ENCODE measurements at places on chromosomes 4 and X.

DNA sequence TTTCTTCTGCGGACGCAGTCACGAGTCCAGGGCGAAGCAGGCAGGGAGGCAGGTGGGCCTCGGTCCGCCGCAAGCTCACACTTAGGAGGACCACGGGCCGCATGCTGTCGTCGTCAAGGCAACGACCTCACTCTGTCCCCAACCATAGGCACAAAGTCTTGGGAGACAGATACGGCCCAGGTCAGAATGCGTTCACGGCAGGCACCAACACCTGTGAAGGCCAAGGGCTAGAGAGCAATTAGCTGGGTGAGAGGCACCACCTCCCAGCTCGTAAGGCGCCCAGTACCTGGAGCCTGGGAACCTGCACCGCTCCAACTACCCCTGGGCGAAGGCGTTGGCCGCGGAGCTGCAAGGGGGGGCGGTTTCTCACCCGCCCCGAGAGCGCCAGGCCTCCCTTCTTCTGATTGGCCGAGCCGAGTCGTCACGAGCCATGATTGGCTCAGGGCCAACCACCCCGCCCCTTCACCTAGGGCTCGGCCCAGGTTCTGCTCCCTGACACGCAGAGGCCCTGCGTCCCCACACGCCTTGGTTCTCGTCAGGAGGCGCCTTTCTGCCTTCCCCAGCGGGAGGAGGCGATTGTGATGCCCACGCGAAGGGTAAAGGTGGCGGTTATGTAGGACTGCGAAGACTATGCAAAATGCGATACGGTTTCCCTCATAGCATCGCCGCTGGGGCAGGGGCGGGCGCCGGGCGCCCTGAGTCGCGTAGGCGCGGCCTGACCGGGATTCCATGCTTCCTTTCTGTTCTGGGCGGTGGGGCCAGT lies at the start of gene CDKL2:
CDKL2 (minus strand) TSS at position 355 of the 763 bp plus-strand sequence. CDS start 4,540 bp downstream, outside the sequence.
- peak; percentile 89 for DNase-seq

- DNase-seq, result no peak
Measured at GRCh38 chr4:61332693-61333092, 132.6 kb downstream of the ADGRL3 start.

DNA sequence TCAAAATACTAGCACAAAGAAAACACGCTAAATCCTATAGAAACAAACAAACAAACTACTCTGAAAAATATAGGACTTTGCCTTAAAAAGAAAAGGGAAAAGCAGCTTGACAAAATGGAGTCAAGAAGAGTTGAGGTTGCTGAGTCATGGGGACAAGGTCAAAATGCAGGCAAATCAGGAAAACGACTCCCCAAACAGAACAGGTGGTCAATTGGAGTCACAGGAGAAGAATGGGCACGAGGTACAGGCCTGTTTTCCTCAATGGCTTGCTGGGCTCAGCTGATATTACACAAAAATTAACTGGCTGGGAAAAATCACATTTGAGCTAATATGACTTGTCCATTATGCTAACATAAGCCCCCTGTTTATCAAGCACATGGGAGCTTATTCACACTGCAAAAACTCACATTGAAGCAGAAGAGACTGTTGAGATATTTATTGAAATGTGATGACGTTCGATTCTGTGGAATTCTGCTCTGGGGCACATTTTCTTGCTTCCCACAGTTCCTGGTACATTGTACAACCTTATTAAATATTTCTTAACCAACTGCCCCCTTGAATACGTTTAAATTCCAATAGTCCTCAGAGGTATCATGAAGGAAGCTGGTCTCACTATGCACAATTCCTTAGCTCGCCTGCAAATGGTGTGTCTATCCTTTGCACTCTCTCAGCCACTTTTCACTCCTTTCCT lies 1622.1 kb downstream of the STIM2 start:
- no peak for DNase-seq

DNA sequence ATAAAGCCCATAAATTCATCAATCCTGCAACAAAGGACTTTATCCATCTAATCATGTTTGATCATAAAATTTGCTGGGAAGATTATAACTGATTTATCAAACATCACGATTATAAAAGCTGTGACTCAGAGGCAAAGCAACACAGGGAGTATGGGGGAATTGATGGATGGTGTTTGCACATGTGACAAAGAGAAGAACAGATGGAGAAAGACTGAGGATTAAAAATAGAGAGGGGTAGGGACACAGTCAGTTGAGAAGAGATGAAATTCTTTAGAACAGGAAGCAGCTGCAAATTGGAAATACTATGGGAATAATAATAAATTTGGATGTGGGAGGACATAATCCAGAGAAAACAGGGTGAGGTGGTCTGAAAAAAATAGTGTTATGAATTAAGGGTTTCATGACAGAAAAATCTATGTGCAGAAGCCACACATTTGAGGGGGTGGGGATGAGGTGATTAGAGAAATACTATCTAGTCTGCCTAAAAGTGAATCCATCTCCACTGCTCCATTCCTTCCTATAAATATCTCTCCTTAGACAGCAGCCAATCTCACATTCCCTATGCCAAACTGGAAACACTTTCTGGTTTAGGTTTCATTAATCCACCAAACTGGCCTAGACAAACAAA lies 6.2 kb downstream of the PRR32 start:
- no peak for DNase-seq

DNA sequence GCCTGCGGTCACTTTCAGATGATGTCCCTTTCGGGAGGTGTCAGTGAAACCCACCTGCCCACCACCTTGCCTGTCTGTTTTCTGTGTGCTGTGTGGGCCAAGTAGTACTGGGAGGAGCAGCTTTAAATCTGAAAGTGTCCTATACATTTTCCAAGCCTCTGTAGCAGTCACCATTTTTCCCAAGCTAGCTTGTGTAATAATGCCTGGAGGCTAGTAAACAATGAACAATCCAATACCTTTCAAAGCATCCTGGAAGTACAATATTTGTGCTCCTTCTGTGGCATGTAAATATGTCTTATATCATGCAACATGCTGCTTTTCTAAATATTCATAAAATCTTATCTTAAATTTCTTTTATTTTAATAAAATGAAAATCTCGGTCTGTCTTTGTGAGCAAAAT lies 111.6 kb upstream of the C1GALT1C1 start:
- DNase-seq, result peak; percentile 71

DNA sequence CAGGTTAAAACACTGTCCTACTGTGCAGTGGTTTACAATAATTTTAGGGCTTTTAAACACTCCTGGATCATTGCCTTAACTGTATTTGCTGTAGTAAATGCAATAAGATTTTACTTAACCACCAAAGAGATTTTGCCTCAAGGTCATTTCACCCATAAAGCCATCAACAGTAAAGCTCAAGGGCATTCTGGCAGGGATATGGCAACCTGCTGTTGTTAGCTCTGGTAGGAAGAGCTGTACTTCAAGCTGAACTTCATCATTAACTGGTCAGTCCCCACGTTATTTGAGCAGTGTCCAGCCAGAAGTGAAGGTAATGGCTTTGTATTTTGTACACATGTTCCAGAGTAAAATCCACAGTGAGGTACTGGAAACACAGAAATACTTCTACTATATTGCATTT lies 26.9 kb upstream of the MAOA start:
- no peak for DNase-seq

- DNase-seq, result no peak
Measured at GRCh38 chrX:111519215-111519614, 7.8 kb downstream of the SERTM2 start.

- peak; percentile 65 for DNase-seq
Measured at GRCh38 chrX:49041744-49042580, 1.2 kb downstream of the TFE3 start.

DNA sequence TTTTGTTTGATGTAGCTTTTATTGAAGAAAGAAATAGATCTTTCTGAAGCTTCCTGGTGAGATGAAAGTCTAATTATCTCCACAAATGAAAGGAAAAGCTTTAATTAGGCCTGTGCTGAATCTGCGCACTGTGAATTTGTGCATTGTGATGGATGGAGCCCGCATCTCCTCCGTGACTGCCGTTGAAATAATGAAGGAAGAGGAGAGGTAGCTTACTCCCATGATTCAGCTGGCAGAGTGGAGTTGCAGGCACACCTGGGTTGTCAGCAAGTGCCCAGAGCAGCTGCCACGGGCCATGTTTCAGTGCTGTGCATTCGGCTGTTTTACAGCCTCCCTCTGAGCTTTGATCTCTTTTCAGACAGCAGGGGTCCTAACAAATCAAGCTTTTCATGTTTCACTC lies 735.3 kb upstream of the TENM3 start:
- DNase-seq, result no peak

GRCh38 chr4:99610605-99611175 lies 36.1 kb downstream of the MTTP start:
- no peak for DNase-seq

DNA sequence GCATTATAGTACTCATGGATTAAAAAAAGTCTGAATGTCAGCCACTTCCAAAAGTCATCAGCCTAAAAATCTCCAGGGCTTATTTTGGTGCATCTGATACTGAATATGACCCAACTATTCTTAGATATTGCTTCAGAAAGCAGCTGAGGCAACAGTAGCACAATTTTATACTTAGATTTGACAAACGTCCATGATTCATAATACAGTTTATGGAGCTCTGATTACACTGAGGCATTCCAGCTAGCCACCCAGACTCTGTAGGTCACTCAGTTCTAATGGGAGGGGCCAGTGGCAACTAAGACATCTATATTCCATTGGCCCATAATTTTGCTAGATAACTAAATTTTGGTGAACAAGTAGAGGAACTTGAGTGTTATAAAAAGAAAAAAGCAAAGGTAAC lies 10.3 kb downstream of the SPATA4 start:
- DNase-seq, result peak; percentile 69

DNA sequence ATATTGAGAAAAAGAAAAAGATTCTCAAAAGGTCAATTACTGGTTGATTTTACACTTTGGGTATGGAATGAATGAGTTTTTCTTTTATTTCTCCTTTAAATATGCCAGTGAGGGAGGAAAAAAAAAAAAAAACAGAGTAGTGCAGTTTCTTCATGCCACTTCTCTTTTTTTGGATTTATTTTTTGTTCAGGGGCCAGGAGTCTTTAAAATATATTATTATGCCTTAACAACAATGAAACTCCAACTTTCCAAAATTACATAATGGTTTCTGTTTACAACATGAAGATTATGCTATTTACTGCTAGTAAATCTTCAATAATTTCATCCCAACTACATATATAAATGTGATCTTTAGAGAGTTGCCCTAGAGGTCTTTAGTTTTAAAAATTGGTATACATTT lies 31.9 kb downstream of the DTHD1 start:
- DNase-seq, result no peak

GRCh38 chrX:18649498-18649951 lies 22.4 kb downstream of the RS1 start:
- DNase-seq, result no peak

All from epithelial cell of esophagus (primary cell).